ENCODE measurements at places on chromosomes 6 and 20.

- no peaks in the 10 kb centered on the region for H3K4me1 ChIP-seq
- no peak overlapping the region for H3K27ac ChIP-seq
- H3K4me3 ChIP-seq = no peak overlapping the region
- no peaks in the 10 kb centered on the region for H3K36me3 ChIP-seq
Measured at GRCh38 chr6:151103266-151103665, 136.5 kb upstream of the AKAP12 start.

GRCh38 chr6:56889492-56889891, 65.4 kb upstream of the BEND6 start:
- no peak for DNase-seq
- no peak overlapping the region for H3K27ac ChIP-seq
- H3K4me1 ChIP-seq = peaks cover 24% of the 10 kb centered on the region

DNA sequence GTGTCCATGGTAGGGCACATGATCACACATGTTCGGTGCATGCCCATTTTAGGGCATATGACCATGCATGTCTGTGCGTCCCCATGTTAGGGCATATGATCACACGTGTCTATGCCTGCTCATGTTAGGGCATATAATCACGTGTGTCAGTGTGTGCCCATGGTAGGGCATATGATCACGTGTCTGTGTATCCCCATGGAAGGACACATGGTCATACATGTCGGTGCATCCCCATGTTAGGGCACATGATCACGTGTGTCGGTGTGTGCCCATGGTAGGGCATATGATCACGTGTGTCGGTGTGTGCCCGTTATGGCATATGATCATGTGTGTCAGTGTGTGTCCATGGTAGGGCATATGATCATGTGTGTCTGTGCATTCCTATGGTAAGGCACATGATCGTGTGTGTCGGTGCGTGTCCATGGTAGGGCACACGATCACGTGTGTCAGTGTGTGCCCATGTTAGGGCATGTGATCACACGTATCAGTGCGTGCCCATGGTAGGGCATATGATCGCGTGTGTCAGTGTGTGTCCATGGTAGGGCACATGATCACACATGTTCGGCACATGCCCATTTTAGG, 30.6 kb downstream of the YTHDF1 start:
- H3K4me1 ChIP-seq = no peaks in the 10 kb centered on the region
- peaks cover 8% of the 10 kb centered on the region for H3K27me3 ChIP-seq
- no peaks in the 10 kb centered on the region for H3K36me3 ChIP-seq
- H3K4me3 ChIP-seq = no peak overlapping the region

GRCh38 chr6:163170294-163170883, 244.1 kb upstream of the QKI start:
- H3K27me3 ChIP-seq = no peaks in the 10 kb centered on the region
- H3K36me3 ChIP-seq = no peaks in the 10 kb centered on the region
- peak; percentile 13 for DNase-seq
- no peak overlapping the region for H3K4me3 ChIP-seq
- H3K4me1 ChIP-seq = no peaks in the 10 kb centered on the region

DNA sequence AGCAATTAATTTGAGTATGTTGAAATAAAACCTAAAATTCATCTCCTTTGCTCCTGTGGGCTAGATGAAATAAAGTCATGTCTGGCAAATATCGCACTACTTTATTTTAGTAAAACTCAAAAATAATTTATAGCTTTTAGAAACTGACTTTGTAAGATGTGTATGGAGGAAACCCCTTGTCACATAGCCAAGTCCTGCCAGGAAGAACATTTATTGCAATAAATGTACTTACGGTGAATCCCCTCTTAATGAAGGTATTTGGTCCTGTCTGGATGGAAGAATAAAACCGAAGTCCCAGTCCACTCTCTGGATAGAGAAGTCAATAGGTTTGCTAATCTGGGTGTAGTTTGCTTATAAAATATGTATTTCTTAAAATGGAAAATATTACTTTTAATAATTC, 1226.8 kb upstream of the MAP3K7 start:
- H3K27ac ChIP-seq = no peak overlapping the region
- no peaks in the 10 kb centered on the region for H3K4me1 ChIP-seq
- H3K4me3 ChIP-seq = no peak overlapping the region
- H3K27me3 ChIP-seq = no peaks in the 10 kb centered on the region
- DNase-seq = no peak
- H3K36me3 ChIP-seq = no peaks in the 10 kb centered on the region

- no peak overlapping the region for H3K27ac ChIP-seq
- DNase-seq = no peak
- H3K36me3 ChIP-seq = no peaks in the 10 kb centered on the region
- no peaks in the 10 kb centered on the region for H3K27me3 ChIP-seq
Measured at GRCh38 chr6:161368514-161368913, 94.7 kb upstream of the AGPAT4 start.
